ENCODE measurements at places on chromosomes 12 and 14.
A peak's percentile ranks its signal among the peaks of the same experiment; 100 is the strongest.

DNA sequence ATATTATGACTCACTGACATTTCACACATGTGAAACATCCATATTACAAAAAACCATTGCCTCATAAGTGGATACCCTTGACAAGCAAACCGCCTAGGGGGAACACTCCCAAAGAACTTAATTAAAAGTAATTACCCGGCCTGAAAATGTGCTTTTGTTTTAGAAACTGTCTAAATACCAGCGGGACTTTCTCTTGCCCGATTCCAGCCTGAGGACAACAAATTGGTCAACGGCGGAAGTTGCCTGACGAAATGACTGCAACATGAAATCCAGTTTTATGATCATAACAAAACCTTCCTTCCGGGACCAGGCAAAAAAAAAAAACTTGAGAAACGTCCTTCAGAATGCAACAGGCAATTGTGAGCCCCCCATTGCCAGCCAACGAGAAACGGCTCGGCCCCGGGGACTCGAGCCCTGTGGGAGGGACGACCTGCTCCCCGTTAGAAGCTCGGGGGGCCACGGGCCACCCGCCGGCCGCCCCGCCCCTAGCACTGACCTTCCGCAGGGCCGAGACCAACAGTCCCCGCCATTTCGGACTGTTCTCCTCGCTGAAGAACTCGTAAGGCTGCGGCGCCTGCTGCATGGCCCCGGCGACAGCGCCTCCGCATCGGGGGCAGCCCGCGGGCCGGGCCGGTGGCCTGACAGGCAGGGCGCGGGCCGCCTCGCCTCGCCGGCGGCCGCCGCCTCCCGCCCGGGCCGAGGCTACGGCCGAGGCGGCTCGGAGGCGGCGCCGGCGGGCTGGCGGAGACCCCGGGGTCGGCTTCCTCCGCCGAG, 490 bp downstream of the SOS2 start:
- DNase-seq = peak; percentile 70

DNA sequence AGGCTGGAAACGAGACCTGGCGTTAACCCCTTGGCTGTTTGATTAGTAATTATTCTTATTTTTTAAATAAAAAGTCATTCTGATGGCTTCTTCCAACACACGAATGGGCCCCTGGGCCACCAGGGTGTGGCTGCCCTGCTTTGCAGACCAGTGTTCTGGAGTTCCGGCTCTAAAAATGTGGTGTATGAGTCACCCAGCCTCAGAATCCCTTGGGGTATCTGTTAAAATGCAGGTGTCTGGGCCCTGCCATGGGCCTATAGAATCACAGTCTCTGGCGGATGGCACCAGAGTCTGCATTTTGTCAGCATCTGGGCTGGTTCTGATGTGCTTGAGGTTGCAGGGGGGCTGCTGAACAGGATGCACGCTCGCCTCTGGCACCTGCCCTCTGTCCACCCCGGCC, 2.5 kb upstream of the PSMC1 start:
- no peak for DNase-seq

DNA sequence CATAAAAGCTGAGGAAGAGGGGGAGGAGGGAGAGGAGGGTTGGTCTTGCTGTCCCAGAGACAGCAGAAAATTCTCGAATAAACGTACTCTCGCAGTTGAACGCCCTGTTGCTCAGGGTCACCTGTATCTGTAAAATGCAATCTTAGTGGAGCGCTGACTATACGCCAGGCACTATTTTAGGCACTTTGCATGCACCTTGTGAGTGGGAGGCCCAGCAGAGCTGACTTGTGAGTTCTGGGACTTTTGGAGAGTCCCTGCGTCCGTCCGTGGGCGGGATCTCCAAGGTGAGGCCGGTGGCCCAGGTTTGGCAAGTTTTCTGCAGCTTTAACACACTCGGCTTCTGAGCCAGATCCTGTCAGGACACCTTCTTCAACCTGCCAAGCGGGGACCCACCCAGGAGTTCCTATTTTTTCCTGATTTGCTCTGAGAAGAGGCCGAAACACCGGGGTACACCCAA, 32.5 kb upstream of the PLEKHG6 start:
- no peak for DNase-seq

GRCh38 chr14:51527073-51527472, 124.6 kb upstream of the FRMD6 start:
- DNase-seq = peak; percentile 51

GRCh38 chr14:58626431-58626831, 11.3 kb upstream of the DACT1 start:
- peak; percentile 85 for DNase-seq

GRCh38 chr12:104285740-104286515, 17.6 kb upstream of the EID3 start:
- no peak for DNase-seq

DNA sequence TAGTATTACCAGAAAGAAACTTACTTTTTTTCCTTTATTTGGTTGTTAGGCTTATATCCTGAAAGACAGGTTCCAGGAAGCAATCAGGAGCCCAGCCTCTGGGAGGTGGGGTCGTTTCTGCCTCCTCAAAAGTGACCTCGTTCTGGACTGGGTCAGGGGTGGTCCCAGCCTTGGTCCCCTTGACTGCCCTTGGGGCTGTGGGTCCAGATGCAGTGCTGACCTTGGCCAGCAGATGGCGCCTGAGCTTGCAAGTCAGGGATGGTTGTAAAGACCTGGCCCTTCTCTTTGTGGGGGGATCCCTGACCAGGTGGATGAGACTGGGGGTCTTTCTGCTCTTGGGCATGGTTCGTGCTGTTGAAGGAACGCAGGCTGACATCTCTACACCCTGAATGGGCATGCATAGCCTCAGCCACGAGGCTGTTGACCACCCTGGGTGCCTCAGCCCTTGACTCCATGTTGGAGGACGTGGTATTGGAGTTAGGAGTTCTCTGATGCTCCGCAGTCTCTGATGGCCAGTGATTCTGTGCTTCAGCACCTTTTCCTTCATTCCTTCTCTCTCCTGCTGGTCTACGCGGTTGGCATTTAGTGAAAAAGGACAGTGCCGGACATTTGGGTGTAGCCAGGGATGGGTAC, 62.4 kb downstream of the ADCK1 start:
- DNase-seq = peak; percentile 52

- no peak for DNase-seq
These were observed 33.6 kb upstream of the WNK1 start for GRCh38 chr12:718756-719102.

DNA sequence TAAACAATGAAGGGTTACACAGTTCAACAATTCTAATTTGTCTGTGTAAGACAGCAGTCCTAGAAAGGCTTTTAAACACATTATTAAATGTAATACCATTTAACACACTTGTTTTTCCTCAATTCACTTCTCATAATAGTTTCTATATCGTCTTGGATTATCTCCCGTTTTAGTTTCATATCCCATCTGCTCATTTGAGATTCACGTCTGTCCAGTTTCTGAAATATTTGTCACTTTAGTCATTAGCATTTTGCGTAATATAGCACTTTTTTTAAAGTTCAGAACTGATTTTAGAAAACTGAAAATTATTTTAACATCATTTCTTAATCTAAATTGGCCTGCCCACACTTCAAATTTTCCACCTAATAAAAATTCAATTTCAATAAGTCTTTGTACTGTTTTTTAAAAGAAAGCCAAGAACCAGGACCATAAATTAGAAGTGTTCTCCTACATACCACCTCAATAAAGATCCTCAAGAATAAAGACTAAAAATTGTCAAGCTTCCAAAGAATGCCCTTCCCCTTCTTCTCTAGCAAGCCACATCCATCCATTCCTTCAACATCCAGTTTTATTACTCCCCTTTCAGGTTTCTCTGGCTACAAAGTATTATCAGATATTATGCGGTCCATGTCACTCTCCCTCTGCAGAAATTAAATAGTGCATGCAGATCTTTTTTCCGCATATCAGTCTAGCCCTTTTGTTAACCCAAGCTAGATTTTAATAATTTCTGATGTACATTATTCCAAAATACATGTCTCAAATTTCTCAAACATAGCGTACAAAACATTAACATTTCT, 11.9 kb downstream of the MED13L start:
- peak; percentile 49 for DNase-seq

- no peak for DNase-seq
These were observed 106.7 kb upstream of the SFSWAP start for GRCh38 chr12:131603939-131604795.

DNA sequence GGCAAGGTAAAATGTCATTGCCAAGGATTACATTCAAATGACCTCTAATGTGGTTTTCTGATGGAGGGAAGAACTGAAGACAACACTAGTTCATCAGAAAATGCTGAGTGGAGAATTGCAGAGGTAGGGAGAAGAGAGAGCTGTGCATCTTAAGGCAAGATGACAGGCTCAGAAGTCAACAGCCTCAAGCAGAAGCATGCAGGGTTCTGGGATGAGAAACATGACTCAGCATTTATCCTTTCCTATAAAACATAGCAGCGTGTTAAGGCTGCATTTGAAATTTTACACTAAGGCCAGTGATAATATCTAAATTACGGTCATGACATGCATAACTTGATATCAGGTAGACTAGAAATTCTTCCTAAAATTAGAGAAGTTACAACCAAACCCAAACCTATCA, 53.7 kb upstream of the DYRK2 start:
- DNase-seq = no peak

- peak; percentile 52 for DNase-seq
These were observed 219.3 kb upstream of the NOS1 start for GRCh38 chr12:117580718-117581062.

GRCh38 chr12:14356147-14356546, 9.3 kb upstream of the ATF7IP start:
- peak; percentile 9 for DNase-seq

- no peak for DNase-seq
These were observed 54.7 kb downstream of the PITPNM2 start for GRCh38 chr12:123096182-123096581.

- no peak for DNase-seq
These were observed 101.6 kb downstream of the STXBP6 start for GRCh38 chr14:24948261-24948847.

- peak; percentile 15 for DNase-seq
These were observed 22.5 kb upstream of the BICD1 start for GRCh38 chr12:32084017-32084688.

- no peak for DNase-seq
These were observed 199.3 kb upstream of the SLC16A7 start for GRCh38 chr12:59396519-59396918.

- DNase-seq = peak; percentile 25
These were observed 60.7 kb downstream of the SLC6A12 start for GRCh38 chr12:153080-153746.

DNA sequence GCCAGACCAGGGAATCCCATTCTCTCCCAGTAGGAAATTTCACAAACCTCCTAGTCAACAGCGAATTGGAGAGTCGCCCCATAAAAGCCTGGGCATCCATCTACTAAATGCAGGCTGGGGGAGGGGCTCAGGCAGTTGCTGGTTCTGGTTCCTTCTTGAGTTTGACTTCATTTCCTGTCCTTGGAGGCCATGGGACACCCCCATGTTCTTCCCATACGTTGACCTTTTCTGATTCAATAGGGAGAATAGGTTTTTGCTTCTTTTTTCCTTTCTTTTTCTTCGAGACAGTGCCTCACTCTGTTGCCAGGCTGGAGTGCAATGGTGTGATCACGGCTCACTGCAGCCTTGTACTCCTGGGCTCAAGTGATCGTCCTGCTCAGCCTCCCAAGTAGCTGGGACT, 44.1 kb upstream of the TMEM263 start:
- no peak for DNase-seq

DNA sequence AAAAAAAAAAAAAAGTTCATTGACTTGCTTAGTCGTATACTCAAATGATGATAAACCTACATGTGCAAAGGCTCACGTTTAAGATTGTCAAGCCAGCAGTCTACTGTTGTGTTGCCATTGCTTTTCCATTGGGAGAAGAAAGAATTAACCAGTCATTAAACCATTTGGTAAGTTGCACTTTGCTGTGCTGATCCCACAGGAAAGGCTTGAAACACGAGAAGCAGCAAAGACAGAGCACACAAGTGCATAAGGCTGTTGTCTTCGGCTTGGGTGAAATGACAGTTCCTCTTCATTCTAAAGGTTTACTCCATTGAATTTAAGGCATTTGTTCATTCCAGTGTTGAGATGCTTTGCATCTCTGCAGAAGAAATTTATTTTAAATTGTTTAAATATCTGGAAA, 50.1 kb downstream of the ZC3H14 start:
- DNase-seq = no peak

DNA sequence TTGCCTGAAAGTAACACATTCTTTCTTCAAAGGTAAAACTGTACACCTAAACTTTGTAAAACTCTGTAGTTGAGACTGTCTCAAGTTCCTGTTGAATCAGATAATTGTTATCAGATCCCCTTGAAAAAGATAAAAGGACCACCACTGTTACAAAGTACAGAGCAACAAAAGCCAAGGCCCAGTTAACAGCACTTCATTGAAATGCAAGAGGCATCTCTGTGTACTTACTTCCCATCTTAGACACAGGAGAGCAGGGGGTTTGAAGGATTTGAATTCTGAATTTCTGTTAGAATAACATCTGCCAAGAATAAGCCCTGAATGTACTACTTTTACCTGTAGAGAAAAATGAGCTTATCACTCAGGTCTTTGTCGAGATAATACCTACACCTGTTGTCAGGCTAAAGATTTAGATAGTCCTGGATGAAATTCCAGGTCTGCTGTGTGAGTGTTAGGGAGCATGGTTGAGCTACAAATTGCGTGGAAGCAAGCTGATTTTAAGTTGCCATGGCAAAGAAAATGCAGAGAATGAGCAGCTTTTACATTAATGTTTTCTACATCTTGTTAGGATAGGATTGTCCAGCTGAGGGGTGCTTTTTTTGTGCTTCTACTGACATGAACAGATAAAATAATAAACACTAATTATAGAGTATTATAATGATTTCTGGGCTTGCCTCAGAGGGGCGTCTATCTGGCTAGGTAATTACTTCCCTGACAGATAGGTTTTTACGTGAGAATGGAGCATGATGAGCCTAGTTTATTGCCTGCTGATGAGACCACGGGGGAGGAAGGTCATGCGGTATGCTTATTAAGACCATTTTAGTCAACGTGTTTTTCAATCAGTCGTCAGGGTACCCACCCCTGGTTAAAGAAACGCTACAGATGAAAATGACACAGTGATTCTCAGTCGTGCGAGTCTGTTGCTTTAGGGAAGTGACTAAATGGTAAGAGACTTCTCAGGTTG, 309.2 kb downstream of the PAWR start:
- no peak for DNase-seq

GRCh38 chr12:123979566-123979965, 6.6 kb downstream of the ZNF664 start:
- no peak for DNase-seq

GRCh38 chr14:44771496-44771895, 190.3 kb downstream of the KLHL28 start:
- no peak for DNase-seq
